ENCODE measurements at places on chromosomes 12 and 14.

DNA sequence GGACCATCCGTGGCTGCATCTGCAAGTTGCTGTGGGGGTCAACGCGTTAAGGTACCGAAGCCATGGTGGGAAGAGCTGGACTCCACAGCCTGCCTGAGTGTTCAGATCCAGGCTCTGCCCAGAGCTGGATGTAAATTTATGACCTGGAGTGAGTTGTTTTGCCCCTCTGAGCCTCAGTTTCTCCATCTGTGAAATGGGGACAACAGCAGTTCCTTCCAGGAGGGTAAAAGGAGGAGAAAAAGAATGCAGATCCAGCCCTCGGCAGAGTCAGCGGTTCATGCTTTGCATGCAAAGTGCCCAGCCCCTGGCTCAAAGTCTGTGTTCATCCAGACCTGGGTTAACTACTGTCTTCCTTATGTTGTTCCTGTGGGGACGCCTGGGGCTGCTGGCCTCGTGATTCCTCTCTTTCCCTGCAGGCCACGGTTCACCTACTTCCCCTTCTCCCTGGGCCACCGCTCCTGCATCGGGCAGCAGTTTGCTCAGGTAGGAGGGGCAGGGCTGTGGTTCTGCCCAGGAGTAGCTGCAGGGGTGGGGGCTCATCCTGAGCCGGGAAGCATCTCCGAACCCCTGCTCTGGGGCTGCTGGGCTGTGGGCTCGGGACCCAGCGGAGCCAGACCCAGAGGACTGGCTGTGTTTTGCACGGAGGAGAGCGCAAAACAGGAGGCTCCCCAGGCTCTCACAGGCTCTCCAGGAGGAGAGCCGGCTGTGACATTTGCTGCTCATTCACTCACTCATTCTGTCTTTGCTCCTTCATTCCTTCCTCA is 41.9 kb downstream of the CYP46A1 start:
- DNase-seq: no peak

GRCh38 chr14:104001003-104001402 is 58.7 kb upstream of the RD3L start:
- no peak for DNase-seq

- peak; percentile 59 for DNase-seq
Measured at GRCh38 chr14:74362361-74362915, 14.2 kb downstream of the VRTN start.

- no peak for DNase-seq
Measured at GRCh38 chr12:96880220-96880619, 26.8 kb upstream of the NEDD1 start.

GRCh38 chr12:52271158-52271557 is 3.3 kb upstream of the KRT86 start:
- DNase-seq: no peak

GRCh38 chr14:64465191-64465822 is at the start of gene AKAP5:
Gene AKAP5 (plus strand): TSS chr14:64465499. CDS start chr14:64468395, 2,896 bp downstream.
- DNase-seq: peak; percentile 69

DNA sequence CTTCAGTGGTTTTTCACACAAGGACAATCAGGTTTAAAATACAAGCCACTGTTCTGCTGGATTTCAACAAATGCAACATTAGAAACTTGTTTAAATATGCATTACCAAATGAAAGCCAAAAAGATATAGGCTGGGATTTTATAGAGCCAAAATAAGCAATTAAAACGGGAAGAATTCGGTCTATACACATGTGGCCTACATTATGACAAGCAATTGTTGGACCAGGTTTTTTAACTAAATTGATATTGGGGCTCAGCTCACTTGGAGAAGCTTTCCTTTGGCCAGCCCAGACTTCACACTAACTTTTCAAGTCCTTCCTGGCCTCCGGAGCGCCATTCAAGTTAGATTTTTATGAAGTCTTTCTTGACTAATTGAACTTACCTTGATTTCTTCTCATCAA is 16.9 kb upstream of the PDE3A start:
- no peak for DNase-seq

GRCh38 chr14:57380935-57381334 is 9.5 kb upstream of the NAA30 start:
- no peak for DNase-seq

- no peak for DNase-seq
Measured at GRCh38 chr14:38127356-38127755, 80.3 kb upstream of the SSTR1 start.

GRCh38 chr14:104313674-104314073 is 175.3 kb downstream of the KIF26A start:
- no peak for DNase-seq

DNA sequence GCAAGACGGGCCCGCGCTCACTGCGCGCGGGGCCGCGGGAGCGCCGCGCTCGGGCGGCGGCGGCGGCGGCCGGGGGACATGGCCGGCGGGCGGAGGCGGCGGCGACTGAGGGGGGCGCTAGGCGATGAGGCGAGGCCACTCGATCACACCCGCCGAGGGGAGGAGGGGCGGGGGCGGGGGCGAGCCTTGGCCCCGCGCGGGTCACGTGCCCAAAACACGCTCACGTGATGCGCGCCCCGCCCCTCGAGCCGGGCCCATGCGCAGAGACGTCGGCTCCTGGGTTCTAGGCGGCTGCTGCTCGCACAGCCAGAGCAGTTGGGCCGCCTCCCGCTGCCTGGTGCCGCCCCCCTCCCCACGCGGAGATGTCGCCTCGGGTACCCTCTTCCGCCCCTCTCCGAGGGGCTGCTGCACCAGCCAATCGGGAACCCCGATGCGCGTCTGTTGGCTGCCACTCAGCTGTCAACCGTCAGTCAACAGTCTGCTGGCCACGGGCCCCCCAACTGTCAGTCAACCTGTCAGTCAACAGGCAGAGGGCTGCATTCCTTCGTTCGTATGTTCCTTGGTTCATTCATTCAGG is at the start of gene SPPL3:
Gene SPPL3 (minus strand): TSS at position 162 of the 577 bp plus-strand sequence. CDS start 491 bp downstream, outside the sequence.
- peak; percentile 92 for DNase-seq

DNA sequence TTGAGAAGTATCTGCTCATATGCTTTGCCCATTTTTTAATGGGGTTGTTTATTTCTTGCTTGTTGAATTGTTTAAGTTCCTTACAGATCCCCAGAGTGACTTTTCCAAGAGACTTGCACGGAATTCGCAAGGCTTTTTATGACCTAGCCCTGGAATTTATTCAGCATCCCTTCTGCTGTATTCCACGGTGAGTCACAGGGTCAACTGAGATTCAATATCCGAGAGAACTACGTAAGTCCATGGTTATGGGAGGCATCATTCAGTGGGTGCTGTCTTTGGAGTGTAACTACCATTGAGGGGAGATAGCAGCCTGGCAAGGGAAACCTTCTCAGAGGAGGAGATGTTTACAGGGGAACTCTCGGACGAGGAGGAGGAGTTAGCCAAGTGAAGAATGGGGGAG is 20.9 kb upstream of the GPRC5A start:
- no peak for DNase-seq

DNA sequence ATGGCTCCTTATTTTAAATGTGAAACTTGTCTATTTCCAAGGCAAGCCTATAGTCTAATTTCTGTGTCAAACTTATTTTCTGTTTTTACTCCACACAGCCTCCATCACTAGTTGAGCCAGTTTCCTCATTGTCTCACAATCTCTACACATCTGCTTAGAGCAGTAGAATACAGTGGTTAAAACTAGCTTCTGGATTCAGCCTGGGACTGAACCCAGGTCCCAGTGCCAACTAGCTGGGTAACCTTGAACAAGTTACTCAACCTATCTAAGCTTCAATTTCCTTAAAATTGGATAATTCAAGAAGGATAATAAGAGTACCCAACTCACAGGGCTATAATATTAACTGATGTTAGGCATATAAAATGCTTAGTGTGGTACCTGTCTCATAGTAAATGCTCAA is 304.7 kb upstream of the NPAS3 start:
- DNase-seq: no peak

DNA sequence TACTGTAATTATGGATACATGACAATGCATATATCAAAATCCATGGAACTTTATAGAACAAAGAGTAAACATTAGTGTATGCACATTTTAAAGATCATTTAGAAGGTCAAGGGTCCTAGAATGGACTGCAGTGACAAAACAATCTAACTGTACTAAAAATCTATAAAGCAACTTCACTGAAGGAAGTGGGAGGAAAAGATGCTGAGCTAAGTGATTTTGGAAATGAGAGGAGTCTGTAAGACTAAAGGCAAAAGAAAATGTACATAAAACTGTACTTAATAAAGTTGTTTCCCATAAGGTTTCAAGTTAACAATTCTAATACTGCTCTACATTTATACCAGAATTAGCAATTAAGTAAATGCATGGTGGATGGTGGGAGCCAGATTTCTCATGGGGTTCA is 46.9 kb upstream of the HIF1A start:
- no peak for DNase-seq

GRCh38 chr12:113245695-113246477 is 24.6 kb downstream of the TPCN1 start:
- peak; percentile 74 for DNase-seq

DNA sequence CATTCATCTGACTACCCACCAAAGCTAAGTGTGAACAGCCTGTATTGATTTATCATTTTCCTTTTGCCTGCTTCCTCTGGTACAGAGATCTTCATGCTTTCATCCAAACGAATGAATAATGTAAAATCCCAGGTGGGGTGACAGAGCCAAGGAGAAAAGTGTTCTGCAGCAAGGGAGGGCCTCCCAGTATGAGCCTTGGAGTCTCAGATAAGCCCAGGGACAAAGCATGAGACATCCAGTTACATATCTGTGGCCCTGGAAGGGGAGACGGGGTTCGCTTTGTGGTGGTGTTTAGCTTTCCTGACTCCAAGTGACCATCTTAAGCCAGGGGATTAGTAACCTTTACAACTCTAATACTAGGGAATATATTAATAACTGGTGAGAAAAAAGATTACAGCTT is 177.1 kb downstream of the ETV6 start:
- DNase-seq: no peak

DNA sequence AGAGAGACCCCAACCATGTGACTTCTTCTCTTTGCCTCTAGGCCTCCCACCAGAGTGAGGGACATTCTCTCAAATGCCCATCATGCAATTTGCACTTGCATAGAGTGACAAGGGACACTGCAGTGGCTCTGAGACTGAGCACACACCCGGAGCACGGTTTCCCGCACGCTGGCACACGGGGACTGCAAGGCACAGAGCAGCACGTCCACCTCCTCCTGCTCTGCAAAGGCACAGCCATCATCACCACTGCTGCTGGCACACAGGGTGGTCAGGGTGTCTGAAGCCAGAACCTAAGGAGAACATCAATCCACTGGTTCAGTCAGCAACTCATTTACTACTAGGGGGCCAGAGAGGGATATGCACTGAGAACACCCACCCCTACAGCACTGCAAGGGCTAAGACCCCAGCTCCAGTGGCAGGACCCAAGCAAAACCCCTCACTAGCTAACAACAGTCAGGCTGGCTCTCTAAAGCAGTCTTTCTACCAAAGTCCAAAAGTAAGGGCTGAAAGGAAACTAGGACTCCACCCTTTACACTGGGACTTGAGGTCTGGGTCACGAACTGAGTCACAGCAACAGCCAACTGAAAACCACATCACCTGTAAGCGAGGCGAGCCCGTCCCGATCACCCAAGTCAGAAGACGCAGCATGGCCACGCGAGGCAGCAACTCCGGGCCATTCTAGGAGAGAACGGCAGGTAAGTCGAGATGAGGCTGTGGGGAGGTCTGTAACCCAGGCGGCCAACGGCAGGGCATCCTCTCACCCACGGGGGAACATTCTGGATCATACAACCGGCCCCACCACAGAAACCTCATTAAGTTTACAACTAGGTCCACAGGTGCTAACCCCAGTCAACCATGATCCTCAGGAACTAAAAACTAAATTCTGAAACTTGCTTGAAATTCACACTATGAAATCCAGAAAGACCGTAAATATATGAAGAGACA is 37.9 kb downstream of the GCN1 start:
- no peak for DNase-seq

- DNase-seq: no peak
Measured at GRCh38 chr12:97397008-97397407, 65.6 kb upstream of the RMST start.

- no peak for DNase-seq
Measured at GRCh38 chr14:77220246-77221017, 38.8 kb downstream of the TMEM63C start.

DNA sequence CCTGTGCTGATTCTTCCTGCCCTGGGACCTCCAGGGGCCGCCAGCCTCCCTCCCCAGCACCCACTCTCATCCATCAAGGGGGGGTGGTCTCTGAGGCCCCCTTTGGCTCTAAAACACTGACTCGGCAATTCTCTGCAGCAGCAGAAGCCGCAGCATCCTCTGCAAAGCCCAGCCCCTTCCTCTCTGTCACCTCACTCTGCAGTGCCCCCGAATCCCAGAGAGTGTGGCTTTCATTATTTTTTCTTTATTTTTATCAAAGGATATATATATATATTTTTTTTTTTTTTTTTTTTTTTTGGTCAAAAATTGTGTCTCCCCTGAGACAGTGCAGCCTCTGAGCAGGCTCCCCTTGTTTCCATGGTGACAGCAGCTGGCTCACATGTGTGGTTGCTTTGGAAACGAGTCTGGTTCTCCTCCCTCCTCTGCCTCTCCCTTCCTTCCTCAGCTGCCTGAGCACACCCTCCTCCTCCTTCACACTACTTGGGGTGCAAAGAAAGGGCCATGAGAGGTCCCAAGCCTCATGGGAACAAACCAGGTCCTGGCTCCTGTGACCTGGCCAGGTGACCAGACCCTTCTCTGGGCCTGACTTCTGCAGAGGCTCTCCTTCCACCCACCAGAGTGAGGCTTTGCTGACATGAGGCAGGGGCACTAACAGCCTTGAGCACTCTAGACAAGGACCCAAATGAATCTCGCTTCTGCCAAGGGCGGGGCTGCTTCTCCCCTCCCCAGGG is 100.5 kb downstream of the LRRC74A start:
- peak; percentile 85 for DNase-seq

DNA sequence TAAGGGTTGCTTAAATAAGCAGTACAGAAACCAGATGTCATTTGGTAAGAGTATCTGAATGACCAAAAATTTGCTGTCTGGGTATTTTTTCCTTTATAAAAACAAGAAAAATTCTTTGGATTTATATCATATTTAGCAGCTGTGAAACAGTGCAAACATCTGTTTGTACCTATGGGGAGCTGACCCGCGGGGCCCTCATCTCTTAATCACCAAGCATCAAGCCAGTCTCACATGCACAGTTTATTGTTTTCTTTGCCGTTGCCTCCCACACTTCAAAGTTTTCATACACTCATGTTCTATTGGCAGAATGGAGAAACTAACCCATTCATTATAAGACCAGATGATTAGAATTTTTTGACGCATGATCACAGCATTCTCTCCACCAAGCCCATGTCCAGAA is 142.2 kb downstream of the BMP4 start:
- DNase-seq: peak; percentile 49

- no peak for DNase-seq
Measured at GRCh38 chr12:84397263-84397662, 515.3 kb downstream of the SLC6A15 start.

DNA sequence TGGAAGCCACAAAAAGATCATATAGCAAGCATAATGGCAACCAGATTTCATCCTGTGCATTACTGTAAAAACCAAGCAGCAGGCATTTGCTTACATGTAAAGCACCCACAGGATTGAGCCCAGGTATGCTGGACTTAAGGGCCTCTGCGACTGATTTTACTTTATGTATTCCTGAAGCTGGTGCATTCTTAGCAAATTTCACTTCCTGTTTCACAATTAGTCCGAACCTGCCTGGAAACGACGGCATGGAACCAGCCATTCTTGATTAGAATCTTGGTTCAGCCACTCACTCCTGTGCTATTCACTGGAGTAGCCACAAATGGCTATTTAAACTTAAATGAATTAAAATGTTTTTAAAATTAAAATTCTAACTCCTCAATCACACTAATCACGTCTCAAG is 239.2 kb downstream of the NUAK1 start:
- DNase-seq: no peak

Measured in hindlimb muscle (tissue), 1 donor.